OCI-M1 (cell line): ENCODE measurements at places on chromosomes 6 and 20.

- DNase-seq = no peak
Measured at GRCh38 chr6:22079783-22080182, 217.1 kb downstream of the PRL start.

- DNase-seq = no peak
Measured at GRCh38 chr6:16333580-16333979, 95.2 kb downstream of the GMPR start.

DNA sequence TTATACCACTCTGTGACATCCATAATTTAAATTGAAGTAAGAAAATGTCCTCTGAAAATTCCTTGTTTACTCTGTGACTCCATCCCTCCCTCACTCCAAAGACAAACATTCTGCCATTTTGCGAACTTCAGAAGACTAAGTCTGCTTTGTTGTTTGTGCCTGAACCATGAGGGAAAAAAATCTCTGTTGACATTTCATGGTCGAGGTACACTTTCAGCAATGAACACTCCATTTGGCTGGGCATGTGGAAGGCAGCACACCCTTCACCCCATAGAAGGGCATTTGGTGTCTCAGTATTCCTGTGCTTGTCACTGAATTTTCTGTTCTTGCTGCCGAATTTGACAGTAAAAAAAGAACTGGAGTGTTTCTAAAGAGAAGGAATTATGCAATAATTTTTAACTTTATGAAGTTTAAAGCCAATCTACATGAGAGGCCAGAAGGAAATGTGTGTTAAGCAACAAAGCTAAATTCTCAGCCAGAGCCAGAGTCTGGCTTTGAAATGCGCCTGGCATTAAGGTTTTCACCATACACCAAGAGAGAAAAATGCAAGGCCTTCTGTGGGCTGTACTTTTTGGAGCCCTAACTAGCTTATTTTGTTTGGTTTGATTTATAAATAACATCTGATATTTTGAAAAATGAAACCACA, 4.7 kb upstream of the PBOV1 start:
- no peak for DNase-seq

DNA sequence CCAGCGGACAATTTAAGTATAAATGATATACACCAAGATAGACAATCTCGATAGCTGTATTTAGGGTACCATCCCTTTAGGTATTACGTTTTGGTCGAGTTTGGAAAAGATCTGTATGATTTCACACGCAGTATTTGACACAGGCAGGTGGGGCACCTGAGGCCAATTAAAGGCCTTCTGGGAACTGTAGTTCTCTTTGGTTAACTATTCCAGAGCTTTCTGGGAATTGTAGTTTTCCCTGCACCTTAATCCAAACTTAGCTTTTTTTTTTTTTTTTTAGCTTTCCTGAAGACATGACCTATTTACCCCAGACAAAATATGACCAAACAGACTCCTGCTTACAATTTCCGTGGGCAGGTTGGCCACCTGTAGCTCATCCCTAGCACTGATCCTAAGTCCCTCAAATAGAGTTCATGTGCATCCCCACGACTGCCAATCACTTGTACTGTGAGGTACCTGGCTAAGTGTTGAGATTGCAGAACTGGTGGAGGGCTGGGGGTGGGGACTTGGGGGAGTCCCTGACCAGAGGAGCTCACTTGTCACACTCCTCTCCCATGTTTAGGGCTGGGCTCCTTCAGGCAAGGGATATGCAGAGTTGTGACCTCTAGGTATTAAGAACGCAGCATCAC, 999 bp upstream of the EHMT2 start:
- DNase-seq = peak; percentile 74

DNA sequence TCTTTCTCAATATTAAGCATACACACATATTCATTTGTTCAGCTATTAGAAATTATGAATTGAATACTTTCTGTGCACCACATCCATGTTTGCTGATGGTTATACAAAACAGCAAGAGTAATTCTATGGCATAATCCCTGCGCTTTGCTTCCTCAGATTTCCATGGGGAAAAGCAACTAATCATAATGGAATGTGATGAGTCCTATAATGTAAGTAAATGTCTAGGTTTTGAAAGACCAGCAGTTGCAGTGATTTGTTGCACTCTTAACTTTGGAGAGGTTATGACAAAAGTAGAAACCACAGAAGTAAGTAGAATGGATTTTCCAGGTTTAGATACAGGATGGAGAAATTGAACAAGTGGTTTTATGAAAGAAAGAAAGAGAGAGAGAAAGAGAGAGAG, 652.1 kb downstream of the CBLN4 start:
- no peak for DNase-seq

DNA sequence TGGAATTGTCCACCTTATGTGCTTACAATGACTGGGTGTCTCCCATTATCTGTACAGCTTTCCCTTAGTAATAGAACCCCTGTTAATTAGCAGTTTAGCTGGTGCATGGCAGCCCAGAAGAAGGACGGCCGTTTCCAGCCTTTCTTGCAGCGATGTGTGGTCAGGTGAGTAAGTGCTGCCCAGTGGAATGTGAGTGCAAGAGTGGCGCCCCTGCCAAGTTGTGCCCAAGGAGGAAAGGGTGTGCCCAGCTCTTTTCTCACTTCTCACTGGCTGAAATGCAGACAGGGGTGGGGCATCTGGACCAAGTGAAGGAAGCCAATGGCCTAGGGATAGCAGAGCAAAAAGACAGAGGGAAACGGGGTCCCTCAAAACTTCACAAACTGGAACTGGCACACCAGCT, 296.8 kb downstream of the PREX1 start:
- DNase-seq = no peak

DNA sequence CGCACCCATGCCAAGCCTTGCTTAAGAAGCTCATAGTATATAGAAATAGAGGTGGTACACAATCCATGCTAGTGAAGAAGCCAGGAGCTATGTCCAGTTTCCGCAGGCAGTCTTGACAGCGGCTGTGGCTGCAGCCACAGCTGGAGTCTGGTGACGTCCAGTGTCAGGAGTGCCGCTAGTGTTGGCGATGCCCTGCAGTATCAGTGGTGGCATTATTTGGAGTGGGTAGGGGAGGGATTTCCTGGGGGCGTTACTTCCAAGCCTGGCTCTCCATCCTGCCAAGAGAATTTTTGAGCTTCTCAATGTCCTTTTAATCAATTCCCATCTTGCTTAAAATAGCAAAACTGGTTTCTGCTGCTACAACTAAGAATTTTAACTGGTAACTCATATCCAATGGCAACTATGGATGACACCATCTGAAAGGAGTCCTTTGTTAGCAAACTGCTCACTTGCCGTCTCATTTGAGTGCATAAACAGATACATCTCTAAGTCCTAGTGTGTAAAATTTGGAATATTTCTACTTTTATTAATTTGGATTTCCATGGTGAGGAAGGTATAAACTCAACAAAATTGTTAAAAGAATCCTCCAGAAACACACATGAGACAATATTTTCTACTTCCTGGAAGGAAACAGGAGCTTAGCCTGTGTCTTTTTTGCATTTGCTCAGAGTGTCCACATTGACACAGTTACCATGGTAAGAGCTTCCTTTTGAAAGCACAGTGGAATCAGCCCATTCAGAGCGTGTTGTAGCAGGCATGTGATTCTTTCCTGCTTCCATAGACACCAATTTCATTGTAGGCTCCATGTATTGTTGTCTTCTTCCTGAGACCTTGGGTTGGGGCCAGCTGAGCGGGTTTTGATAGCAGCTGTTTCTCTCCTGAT, 44.6 kb upstream of the PXDC1 start:
- DNase-seq = no peak

DNA sequence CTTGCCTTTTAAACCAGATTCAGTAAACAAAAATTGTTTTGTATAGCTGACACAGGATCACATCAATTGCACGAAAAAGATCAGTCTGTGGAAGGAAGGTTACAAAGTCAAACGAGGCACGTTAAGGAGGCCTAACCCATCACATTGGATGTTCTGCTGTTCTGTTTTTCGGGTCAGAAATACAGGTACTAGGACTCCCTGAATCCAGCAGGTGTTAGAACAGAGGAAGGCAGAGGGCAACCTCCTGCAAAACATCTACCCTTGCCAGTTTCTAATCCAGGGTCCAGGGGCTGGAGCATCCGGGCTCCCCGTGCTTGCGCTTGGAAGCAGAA, 64.6 kb downstream of the PLG start:
- DNase-seq = no peak

DNA sequence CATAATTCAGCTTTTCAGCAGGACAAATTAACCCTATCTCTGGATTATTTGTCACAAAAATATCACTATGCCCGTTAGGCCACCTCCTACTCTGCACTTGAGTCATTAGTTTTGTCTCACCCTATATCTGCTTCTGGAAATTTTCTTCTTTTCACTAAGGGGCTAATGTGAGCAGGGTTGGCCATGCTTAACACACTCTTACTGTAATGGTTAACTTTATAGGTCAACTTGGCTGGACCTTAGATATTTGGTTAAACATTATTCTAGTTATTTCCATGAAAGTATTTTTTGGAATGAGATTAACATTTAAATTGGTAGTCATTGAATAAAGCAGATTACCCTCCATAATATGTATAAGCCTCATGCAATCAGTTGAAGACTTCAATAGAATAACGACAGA, 394.6 kb upstream of the PTCHD4 start:
- DNase-seq = no peak

DNA sequence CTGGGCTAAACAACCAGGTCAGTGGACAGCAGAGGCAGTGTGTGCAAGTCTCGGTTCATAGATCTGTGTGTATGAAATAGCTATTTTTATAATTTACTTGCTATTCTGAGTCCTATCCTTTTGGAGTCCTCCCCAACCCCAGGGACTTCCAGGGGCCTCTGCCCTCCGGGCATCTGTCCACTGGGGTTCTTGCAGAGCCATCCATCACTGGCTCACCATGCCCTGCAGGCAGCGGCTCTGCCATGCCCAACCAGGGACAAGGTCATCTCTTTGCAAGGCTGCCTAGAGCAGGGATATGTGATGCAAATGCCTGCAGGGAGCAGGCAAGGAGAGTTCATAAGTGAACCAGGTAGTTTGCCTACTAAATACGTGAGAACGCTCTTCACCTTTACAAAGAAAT, 10.5 kb upstream of the BEND3 start:
- no peak for DNase-seq

- DNase-seq = no peak
Measured at GRCh38 chr6:14964556-14965270, 281.2 kb upstream of the JARID2 start.
